ENCODE measurements at places on chromosomes 2 and 18.

- no peak for DNase-seq
Observed at GRCh38 chr2:200406379-200406778, 99.9 kb downstream of the SPATS2L start.

DNA sequence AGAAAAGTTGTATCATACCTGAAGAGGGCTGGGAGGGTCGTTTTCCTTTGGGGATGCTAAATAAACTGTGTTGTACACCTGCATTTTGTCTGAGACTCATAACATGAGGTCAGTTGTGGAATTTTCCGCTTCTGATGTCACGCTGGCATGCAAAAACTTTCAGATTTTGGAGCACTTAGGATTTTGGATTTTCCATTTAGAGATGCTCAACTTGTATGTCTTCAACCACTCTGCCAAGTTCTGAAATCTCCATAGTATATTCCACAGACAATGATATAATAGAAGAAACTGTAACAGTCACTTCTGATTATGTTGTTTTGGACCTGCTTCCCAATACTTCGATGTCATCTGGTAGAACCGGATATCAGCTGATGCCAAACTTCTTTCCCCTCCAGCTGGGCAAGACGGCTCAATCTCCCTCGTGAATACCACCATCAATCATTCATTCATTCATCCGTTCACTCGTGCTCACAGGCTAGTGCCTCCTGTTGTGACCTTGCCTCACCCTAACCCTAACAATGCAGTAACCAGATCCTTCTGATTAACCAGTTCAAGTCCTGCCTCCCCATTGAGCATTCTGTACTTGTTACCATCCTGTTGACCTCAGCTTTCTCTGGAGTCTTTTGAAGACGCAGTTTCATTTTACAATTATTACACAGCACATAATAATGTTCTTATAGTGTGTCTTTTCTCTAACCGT, 5.3 kb upstream of the PLEKHH2 start:
- no peak for DNase-seq

- peak; percentile 6 for DNase-seq
Observed at GRCh38 chr18:10400534-10401307, 53.7 kb upstream of the APCDD1 start.

GRCh38 chr18:55139836-55140235, 180.6 kb upstream of the CCDC68 start:
- no peak for DNase-seq
